ENCODE measurements at places on chromosomes 2 and 18.
A peak's percentile ranks its signal among the peaks of the same experiment; 100 is the strongest.

- no peaks in the 10 kb centered on the region for H3K4me1 ChIP-seq
- DNase-seq, result no peak
- no peaks in the 10 kb centered on the region for H3K36me3 ChIP-seq
- no peaks in the 10 kb centered on the region for H3K27me3 ChIP-seq
Observed at GRCh38 chr2:95385570-95385984, 16.9 kb upstream of the FAHD2A start.

- no peak overlapping the region for H3K4me3 ChIP-seq
- no peak for DNase-seq
- H3K36me3 ChIP-seq, result no peaks in the 10 kb centered on the region
- H3K27ac ChIP-seq, result no peak overlapping the region
- no peaks in the 10 kb centered on the region for H3K27me3 ChIP-seq
- peaks cover 3% of the 10 kb centered on the region for H3K4me1 ChIP-seq
Observed at GRCh38 chr2:203346612-203347011, 18.4 kb downstream of the ABI2 start.

GRCh38 chr18:8252371-8252770 is 356.9 kb upstream of the RAB12 start:
- no peaks in the 10 kb centered on the region for H3K27me3 ChIP-seq
- H3K27ac ChIP-seq, result no peak overlapping the region
- no peak for DNase-seq
- no peaks in the 10 kb centered on the region for H3K36me3 ChIP-seq

GRCh38 chr2:29763371-29763770 is 158.0 kb downstream of the ALK start:
- no peak overlapping the region for H3K27ac ChIP-seq
- H3K27me3 ChIP-seq, result no peaks in the 10 kb centered on the region
- H3K36me3 ChIP-seq, result no peaks in the 10 kb centered on the region

GRCh38 chr2:26048791-26049190 is 14.9 kb downstream of the RAB10 start:
- H3K27me3 ChIP-seq, result no peaks in the 10 kb centered on the region
- H3K27ac ChIP-seq, result no peak overlapping the region
- no peaks in the 10 kb centered on the region for H3K4me1 ChIP-seq

- no peaks in the 10 kb centered on the region for H3K4me1 ChIP-seq
- H3K36me3 ChIP-seq, result no peaks in the 10 kb centered on the region
- no peaks in the 10 kb centered on the region for H3K27me3 ChIP-seq
- H3K4me3 ChIP-seq, result no peak overlapping the region
Observed at GRCh38 chr2:31413862-31414550, 536 bp downstream of the XDH start.

GRCh38 chr2:182716650-182716979 is 558 bp downstream of the DNAJC10 start:
- H3K27ac ChIP-seq, result peak overlapping the region; percentile 88
- peaks cover 7% of the 10 kb centered on the region for H3K36me3 ChIP-seq
- peaks cover 32% of the 10 kb centered on the region for H3K4me1 ChIP-seq
- DNase-seq, result no peak
- H3K4me3 ChIP-seq, result peak overlapping the region; percentile 95
- no peaks in the 10 kb centered on the region for H3K27me3 ChIP-seq

GRCh38 chr2:8677646-8678592 is 3.9 kb upstream of the ID2 start:
- DNase-seq, result peak; percentile 51
- peak overlapping the region; percentile 42 for H3K27ac ChIP-seq
- H3K4me3 ChIP-seq, result peak overlapping the region; percentile 9
- peaks cover 14% of the 10 kb centered on the region for H3K27me3 ChIP-seq
- H3K4me1 ChIP-seq, result peaks cover 52% of the 10 kb centered on the region

- H3K27ac ChIP-seq, result no peak overlapping the region
- no peaks in the 10 kb centered on the region for H3K36me3 ChIP-seq
- no peak overlapping the region for H3K4me3 ChIP-seq
- H3K27me3 ChIP-seq, result no peaks in the 10 kb centered on the region
Observed at GRCh38 chr2:44285174-44285573, 9.9 kb downstream of the SLC3A1 start.

- no peaks in the 10 kb centered on the region for H3K36me3 ChIP-seq
- DNase-seq, result no peak
Observed at GRCh38 chr18:62745089-62745751, 29.9 kb downstream of the PHLPP1 start.

- no peak for DNase-seq
- H3K36me3 ChIP-seq, result no peaks in the 10 kb centered on the region
- no peak overlapping the region for H3K27ac ChIP-seq
- no peaks in the 10 kb centered on the region for H3K4me1 ChIP-seq
- H3K27me3 ChIP-seq, result no peaks in the 10 kb centered on the region
Observed at GRCh38 chr2:192243488-192243887, 48.8 kb upstream of the TMEFF2 start.

- no peaks in the 10 kb centered on the region for H3K27me3 ChIP-seq
- peak overlapping the region; percentile 19 for H3K27ac ChIP-seq
- no peaks in the 10 kb centered on the region for H3K36me3 ChIP-seq
- H3K4me3 ChIP-seq, result no peak overlapping the region
- peak; percentile 65 for DNase-seq
Observed at GRCh38 chr2:150619607-150620330, 132.3 kb upstream of the RND3 start.

Data from endothelial cell of umbilical vein (primary cell).